Activated CD8-positive, alpha-beta T cell treated with anti-CD3 and anti-CD28 coated beads for 36 hours (primary cell): ENCODE measurements at places on chromosomes 11 and 22.

- peak; percentile 12 for DNase-seq
Measured at GRCh38 chr11:47510209-47510608, 42.7 kb downstream of the CELF1 start.

DNA sequence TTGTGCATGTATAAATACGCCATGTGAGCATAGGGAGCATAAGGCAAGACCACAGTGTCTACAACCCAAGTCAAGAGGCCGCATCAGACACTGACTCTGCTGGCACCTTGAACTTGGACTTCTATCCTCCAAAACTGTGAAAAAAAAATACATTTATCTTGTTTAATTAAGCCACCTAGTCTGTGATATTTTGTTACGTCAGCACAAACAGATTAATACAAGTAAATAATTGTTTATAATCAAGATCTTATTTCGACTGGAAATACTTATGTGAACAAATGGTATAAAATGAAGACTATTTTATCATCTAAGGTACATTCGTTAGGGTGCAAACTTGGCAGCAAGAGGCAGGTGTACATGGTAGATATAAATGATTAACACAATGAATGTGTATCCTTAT is 599.3 kb upstream of the LRRC4C start:
- no peak for DNase-seq

- no peak for DNase-seq
Measured at GRCh38 chr11:45886816-45887520, 1.5 kb downstream of the MAPK8IP1 start.

DNA sequence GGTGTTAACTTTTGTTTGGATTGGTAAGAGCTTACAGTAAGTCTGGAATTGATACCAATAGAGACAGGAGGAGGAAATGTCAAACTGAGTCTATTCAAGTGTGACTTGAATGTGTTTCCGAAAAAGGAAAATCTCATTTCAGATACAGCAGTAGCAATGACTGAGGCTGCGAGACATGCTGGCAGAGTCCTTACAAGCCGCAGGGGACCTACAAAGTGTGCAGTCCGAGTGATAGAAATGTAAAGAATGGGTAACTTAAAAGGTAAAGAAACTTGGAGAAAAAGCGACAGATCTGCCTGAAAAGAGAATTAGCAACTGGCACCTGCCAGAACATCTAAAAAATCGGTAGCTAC is 444 bp downstream of the CWF19L2 start:
- DNase-seq, result peak; percentile 22

DNA sequence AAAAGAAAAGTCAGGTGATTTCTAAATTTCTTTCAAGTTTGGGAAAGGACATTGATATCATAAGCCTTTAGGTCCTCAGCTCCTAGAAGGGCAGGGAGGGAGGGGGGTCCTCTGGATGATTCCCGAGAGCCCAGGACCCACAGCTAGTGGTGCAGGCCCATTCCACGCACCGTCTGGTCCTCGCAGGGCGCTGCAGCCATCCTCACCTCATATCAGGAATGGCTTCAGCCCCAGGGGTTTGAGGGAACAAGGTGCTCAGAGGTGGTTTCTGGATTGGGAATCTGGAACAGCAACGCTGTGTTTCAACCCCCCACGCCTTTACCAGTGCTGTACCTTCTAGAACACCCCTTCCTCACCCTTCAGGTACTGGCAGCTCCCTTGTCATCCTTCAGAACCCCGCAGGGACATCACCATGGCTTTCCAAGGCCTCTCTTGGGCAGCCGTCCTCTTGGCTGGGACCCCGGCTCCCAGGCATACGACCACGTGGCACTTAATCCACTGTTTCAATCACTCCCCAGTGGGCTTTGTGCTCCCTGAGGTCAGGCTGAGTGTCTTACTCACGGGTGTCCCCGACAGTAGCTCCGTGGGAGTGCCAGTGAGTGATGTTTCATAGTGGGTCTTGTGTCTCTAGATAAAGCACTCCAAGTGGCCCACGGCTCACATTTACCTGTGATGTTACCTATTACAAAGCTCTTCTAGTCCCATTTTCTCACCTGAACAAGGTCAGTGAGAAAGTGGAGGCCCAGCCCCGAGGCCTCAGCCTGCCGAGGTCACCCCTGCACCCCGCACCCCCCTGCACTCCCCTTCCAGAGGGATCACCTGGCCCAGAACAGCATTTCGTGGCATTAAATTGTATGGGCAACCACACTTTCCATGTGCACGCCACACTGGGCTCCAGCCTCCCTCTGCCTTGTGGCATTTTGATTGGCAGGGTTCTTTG is 93.9 kb downstream of the MORC2 start:
- no peak for DNase-seq

GRCh38 chr11:95682552-95682951 is 107.0 kb downstream of the FAM76B start:
- DNase-seq, result peak; percentile 69
